Left kidney (tissue), 8 donors: ENCODE measurements at places on chromosomes 3 and 15. TPM values are rescaled to one million over a fixed set of nuclear protein-coding genes. Genes with fewer than 3 reads are reported as not detected.

The NR2E3 gene
- polyA plus RNA-seq, result 1.0 TPM

The DNAJB8 gene
- not detected for polyA plus RNA-seq

The ADAMTSL3 gene
- polyA plus RNA-seq, result 2.8 TPM

The C3orf49 gene
- polyA plus RNA-seq, result 1.00 TPM

The GUCA1C gene
- polyA plus RNA-seq, result 0.52 TPM

DNA sequence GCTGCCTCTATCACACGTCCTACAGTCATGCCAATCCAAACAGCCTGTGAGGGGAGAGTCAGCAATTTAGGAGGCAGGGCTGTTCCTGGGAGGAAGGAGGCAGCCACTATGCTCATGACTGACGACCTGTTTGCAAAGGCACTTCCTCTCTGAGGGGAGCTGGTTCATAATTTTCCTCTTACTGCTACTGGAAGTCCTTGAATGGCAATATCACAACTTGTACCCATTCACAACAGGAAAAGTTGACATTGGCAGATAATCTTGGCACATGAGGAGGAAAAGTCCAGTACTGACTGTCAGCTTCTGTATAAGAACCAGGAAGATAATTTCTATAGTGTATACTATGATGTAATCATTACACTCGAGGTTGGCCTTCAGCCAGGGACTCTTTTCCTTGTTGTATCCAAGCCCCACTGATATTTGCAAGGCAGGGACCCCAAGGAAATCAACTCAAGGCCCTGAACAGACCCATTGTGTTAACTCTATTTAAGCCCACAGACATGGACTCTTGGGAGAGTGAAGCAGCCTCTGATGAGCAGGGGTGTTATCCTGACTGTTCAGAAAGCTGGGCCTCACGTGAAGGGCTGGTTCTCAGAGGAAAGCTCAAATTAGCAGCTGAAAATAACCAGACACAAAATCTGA lies 267.3 kb upstream of the ADAMTS9 start:
- DNase-seq, result no peak

- DNase-seq, result peak; percentile 80
Measured at GRCh38 chr15:64809649-64810496, 15.6 kb downstream of the PIF1 start.

DNA sequence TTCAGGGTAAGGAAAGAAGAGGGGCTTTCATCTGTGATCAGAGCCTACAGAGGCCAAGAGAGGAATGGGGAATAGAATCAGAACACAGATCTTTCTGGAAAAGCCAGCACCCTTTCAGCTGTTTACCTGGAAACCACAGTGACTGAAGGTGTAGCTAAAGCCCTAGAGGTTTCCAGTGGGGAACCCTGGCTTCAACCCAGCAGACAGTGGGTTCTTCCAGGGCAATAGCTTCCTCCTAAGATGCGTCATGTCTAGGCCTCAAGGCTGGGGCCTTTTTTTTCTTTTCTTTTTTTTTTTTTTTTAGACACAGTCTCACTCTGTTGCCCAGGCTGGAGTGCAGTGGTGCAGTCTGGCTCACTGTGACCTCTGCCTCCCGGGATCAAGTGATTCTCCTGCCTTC lies 3.1 kb upstream of the CPNE9 start:
- no peak for DNase-seq

DNA sequence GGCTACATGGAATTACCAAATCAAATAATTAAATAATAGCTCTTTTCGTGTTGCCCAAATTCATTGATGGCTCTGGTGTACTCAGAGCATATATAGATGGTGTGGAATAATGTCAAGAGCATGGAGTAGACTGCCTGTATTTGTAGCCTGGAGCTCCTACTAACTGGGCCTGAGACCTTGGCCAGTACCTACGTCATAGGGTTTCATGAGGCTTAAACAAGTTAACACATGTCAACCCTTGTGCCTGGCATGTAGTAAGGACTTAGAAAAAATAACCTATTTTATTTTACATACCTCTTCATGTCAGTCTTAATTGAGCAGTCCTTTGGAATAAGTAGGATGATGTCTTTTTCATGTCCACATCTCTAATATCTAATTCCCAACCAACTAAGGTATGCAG lies 223.7 kb upstream of the DPH6 start:
- DNase-seq, result no peak

DNA sequence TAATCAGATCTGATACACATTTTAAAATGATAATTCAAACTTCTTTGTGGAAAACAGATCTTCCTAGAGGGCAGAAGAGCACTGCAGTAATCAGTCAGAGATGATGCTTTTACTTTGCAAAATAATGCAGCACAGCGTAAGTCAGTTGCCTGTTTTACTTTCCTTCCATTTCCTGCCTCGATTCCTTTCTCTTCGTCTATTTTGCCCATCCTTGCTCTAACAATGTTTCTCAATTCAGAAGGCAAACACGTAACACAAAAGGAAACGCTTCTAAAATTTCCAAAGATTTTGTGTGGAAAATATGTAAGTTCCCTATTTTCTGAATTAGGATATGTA lies 119.9 kb downstream of the P3H2 start:
- DNase-seq, result no peak

- no peak for DNase-seq
Measured at GRCh38 chr3:149538371-149538770, 63.9 kb downstream of the TM4SF4 start.
